ENCODE measurements at places on chromosomes 7 and 10.

DNA sequence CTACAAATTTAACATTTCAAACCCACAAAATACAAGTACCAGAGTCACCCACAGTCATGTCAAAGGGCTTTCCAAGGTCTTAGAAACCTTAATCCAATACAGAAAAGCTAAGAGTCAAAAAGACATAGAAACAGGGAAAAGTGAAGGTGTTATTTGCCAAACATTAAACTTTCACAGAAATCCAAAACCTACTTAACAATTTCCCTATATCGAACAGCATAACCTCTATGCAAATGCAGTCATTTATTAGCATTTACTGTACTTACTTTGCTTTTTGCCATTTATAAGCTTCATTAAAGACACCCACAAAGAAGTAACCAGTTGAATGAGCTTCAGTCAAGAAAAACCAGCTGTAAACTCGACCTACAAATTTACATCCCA, 1.6 kb downstream of the PANK1 start:
- no peak for DNase-seq

GRCh38 chr10:27771231-27771630, 25.6 kb upstream of the MKX start:
- no peak for DNase-seq

DNA sequence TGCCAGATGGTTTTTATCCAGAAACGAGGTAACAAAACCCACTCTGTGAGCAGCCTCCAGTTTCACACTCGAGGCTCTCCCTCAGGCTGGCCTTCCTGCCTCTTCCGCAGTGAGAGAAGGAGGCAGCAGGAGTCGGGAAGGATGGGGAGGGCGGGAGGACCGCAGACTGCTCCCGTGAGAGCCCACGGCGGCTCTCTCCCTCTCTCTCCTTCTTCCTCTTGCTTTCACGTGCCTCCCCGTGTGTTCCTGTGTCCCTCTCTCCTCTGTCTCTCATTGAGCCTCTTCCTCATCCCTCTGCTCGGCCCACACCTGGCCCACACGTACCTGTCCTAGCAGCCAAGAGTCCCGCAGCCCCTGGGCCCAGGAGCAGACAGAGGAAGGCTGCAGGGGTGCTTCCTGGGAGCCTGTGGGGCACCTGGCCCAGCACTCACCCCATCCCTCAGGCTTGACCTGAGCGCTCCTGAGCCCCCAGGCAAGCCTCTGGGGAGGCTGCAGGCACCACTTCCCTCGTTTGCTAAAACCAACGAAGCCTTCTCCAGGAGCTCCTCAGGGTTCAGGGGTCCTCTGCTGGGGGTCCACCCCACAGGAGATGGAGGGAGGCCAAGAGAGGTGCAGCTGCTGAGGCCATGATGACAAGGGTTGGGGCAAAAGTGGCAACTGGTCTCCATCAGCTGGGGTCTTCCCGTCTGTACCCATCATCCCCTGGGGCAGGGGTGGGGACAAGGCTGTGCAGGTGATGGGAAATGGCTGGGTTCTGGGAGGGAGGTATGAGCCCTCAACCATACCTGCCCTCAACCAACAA, 13.6 kb downstream of the SPOCK2 start:
- no peak for DNase-seq

DNA sequence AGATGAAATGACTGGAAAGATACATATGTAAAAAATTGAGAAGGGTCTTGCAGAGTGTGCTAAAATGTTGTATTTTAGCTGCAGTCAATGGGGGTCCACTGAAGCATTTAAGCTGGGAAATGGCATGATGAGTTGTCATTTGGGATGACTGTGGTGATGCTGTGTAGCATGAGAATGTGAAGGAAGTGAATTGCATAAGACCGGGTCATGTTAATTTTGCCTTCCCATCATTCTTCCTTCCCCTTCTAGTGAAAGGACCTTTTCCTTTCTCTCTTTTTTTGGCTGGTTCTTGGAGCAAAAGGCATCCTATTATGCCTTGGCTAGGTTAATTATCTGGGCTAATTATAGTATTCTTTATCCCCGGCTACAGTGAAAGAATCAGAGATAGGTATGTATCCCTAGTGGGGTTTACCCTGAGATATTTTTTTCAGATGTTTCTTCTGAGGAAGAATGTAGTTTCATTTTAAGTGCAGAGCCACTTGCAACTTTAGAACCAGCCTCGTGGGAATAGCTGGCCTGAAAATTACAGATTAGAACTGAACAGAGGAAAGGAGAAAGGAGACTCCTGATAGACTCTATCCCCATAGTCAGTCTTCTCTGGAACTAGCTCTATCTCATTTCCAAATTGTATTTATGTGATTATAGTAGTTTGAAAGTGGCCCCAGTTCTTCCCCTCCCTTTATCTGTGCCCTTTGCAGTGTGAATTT, 93.6 kb downstream of the HGF start:
- no peak for DNase-seq

- no peak for DNase-seq
Measured at GRCh38 chr7:139768249-139768824, 9.5 kb downstream of the HIPK2 start.

GRCh38 chr10:104218751-104219150, 13.4 kb downstream of the CFAP43 start:
- no peak for DNase-seq

- no peak for DNase-seq
Measured at GRCh38 chr7:25249772-25250171, 21.5 kb upstream of the NPVF start.

GRCh38 chr7:4050126-4050660, 631.9 kb upstream of the FOXK1 start:
- no peak for DNase-seq

GRCh38 chr10:48705401-48705938, 20.8 kb downstream of the WDFY4 start:
- no peak for DNase-seq

DNA sequence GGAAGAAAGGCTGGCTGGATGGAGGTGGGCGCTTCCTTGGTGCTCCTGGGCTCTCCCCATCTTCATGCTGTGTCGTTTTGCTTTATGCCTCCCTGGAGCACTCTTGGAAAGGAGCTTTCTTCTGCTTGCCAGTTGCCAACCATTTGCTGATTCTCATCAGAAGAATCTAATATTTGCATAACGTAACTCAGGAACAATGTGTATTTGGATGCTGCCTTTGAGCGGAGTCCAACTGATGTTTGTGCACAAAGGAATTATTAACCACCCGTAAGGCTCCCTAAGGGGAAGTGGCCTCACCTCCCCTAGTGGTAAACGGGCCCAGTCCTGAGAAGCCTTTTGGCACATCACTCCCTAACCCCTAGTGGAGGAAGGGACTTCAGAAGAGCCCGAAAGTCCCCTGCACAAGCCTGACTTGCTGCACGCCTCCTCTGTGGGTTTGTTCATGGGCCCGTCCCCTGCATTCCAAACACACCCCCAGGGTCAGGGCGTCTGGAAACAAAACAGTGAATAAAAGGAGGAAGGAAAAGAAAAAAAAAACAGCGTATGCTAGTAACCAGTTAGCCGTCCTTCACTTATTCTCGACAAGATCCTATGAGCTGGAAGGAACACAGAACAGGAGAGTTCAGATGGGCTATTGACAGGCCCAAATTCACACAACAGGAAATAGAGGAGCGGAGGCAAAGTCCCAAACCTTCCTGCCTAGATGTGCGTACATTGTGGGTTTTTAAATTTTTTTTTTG, 602.2 kb downstream of the LRMDA start:
- DNase-seq = no peak

- no peak for DNase-seq
Measured at GRCh38 chr7:32586291-32587221, 91.3 kb downstream of the AVL9 start.

Data from T follicular helper cell (primary cell).